ENCODE measurements at places on chromosomes 16 and 17.
A peak's percentile ranks its signal among the peaks of the same experiment; 100 is the strongest.

- DNase-seq, result peak; percentile 85
These were observed 14.5 kb downstream of the TUBG1 start for GRCh38 chr17:42623732-42624596.

DNA sequence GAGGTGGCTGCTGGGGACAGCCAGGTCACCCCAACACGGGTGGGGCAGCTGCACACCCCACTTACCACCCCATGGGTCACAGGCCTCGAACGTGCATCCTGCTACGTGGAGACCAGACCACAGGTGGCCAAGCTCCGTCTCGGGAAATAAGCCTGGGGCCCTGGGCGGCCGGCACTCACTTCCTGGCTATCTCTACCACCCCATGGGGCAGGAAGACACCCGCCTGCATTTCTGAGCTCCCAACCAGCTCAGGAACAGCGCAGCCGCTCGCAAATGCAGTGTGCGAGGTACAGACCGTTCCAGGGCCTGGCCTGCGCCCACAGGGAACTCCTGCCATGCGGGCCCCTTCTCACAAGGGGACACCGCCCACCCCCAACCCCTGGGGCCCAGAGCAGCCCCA lies 4.9 kb upstream of the GNG13 start:
- no peak for DNase-seq

- DNase-seq, result peak; percentile 36
These were observed at the start of gene ABCA6 for GRCh38 chr17:69141431-69142174. ABCA6 (minus strand) TSS chr17:69141895; CDS start chr17:69140703, 1,192 bp downstream.

DNA sequence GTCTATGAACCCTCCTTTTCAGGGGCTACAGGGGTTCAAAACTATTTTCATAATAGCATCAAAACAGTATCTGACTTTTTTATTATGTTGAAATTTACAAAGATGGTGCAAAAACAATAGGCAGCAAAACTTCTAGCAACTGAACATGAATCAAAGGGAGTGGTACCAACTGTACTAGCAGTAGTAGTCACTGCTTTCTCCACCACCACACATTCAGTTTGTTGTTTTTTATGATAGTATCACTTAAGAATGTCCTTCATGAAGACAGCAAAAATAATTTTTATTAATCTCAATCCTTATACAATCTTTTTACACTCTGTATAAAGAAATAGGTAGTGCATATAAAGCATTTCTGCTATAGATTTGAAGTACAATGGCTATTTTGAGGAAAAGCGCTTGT lies 47.6 kb downstream of the MED13 start:
- peak; percentile 61 for DNase-seq

DNA sequence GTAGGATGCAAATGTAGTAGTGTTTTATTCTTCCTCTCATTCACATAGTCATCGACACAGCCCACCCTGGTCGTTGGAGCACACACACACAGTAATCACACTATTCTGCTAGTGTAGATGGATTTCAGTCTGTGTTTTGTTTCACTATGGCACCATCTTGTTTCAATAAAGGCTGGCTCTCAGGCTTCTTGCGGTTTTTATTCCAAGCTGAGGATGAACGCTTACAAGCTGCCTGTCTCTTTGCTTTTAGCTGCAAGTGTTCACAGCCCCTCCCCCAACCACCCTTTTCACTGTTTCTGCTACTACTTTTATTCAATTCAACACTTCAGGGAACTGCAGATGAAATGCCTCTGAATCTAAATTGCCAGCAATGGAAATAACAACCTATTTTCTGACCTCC lies 140.9 kb upstream of the PMFBP1 start:
- no peak for DNase-seq

DNA sequence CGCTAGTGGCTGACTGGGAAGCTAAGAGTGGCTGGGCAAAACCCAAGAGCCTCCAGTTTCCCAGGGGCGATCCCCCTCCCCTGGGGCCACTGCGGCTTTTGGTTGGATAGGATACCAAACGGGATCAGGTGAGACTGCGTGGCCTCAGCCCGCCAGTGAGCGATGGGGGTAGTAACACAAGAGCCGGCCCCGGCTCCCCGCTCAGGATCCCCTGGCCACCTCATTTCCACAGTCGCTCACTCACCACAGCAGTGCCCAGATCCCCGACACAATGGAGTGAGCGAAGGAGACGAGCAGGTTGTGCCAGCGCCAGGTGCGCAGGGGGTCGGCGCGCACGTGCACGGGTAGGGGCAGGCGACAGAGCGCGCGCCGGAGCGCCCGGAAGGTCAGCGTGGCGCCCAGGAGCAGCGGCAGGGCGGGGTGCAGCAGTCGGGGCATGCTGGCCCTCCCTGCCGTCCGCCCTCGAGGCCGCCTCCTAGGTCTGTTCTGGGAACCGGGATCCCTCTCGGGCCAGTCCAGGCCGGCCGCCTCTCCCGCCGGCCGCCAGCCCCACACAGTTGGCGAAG lies 290 bp downstream of the TLCD1 start:
- DNase-seq, result peak; percentile 80

DNA sequence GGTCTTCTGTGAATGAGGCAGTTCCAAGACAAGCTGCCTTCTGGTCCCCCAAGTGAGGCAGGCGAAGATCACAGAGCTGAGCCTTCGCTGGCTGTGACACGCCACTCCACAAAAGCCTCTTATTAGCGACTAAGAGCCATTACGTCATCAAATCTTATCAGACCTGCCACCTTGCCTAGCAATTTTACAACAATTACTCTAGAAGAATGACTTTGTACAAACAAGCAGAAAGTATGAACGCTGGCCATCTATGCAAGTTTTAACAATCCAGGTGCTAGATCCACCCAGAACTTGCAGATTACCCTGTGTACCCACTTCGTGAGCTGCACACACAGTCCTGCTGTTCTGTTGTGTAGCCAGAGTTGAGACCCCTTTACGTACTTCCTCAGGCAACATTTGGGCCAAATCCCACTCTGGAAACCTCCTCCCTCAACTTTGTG lies 3.8 kb upstream of the ICAM2 start:
- DNase-seq, result no peak

DNA sequence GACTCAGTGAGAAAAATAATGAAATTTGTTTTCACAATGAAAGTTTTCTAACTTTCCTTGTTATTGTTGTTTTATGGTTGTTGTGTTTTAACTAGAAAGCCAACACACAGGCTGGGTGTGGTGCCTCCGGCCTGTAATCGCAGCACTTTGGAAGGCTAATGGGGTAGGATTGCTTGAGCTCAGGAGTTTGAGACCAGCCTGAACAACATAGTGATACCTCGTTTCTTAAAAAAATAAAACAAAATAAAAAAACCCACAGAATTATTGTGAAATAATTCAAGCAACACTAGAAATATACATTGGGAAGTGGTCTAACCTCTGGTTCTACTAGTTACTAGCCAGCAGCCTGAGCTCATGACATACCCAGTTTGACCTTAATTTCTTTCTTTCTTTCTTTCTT lies 630 bp downstream of the MILR1 start:
- DNase-seq, result no peak

DNA sequence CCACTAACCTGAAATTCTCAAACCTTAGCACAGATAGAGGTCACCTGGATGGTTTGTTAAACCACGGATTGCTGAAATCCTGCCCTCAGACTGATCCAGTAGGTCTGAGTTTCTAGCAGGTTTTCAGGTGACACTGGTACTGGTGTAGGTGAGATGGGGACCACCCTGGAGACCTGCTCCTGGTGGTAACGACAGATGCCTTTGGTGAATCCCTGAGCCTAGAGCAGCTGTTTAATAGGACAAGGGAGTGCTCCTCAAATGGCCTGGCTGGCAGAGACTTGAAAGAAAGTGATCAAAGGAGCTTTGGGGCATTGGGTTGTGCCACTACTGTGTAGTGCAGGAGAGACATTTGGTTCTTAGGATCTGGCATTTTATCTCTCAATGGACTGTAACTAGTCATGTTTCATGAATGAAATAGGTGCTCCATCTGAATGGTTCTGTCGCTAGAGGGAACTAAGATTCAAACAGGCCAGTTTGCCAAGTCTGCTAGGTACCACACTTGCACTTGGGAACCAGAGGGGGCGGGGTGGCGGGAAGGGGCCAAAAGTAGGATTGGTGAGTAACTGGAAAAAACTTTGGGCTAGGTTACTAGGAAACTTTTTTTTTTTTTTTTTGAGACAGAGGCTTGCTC lies 2.9 kb upstream of the IFI35 start:
- peak; percentile 73 for DNase-seq

DNA sequence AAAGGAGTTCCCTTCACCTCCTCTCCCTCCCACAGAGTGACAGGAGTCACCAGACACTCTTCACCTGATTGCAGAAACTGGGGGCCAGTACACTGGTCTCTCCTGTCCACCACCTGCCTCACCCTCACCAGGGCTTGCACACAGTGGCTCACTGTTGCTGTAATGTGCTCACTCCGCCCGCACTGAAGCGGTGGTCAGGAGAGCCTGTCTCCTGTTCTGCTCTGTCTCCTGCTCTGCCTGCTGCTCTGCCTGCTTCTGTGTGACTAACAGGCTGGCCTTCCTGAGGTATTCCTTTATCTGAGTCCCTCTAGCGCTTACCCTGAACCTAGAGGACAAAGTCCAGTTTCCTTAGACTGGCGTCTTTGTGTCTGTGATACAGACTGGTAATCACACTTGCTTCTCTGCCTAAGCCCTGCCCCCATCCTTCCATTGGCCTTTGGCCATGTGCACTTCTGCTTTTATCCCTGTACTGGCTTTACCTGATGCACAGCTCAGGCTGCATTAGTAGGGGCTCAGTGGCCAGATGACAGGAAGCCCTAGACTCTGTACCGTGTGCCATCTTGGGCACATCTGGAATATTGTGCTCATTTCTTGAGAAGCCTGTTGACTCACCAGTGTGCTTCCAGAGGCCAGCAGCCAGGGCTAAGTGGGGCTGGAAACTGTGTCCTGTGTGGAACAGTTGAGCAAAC lies 13.3 kb downstream of the PROCA1 start:
- DNase-seq, result no peak

- DNase-seq, result peak; percentile 94
These were observed 7.2 kb downstream of the SRCIN1 start for GRCh38 chr17:38598536-38598935.

DNA sequence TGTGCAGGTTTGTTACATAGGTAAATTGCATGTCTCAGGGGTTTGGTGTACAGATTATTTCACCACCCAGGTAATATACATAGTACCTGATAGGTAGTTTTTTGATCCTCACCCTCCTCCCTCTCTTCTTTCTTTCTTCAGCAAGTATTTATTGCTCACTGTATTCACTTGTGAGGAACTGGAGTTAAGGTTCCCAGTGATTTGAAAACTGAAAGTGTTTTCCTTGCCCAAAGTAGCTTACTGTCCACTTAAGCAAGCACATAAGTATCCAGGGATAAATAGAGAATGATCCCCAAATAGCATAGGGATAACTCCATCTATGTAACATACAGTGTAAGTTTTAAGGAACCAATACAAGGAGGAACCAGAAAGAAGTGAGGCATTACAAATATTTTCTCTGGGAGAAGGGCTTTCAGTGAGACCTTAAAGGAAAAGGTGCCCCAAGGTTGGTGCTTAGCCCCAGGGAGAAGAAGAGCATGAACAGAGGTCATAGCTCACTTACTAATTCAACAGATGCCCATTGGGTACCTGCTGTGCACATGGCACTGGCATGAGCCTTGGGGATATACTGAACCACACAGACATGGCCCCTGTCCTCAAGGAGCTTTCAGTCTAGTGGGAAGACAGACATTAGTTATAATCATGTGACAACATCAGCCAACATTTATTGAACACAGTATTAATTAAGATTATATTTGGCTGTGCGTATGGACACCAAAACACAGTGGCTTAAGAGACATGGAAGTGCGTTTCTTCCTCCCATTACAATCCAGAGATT lies 17.0 kb downstream of the MYL4 start:
- no peak for DNase-seq

DNA sequence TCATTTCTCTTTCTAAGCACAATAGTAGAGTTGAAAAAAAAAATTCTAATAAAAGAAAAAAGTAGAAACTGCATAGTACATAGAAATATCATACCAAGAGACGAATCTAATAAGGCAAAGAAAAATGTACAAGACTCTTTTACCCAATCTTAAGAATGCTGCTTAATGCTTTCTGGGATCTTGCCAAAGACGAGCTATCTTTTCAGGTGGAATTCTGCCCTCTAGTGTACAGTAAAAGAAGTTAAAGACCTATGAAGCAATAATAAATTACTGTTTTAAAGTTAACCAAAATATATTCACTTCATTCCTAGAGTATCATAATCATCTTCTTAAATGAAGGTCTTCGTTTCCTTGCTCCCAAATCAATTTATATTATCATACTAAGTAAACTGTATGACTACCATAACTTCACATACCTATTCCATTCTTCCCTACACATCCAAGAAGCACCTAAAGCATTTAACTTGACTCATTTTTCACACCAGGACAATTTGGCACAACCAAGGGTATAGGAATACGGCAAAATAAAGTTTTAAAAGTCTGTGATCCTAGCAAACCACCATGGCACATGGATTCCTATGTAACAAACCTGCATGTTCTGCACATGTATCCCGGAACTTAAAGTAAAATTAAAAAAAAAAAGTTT lies 47.7 kb downstream of the CFDP1 start:
- peak; percentile 85 for DNase-seq

DNA sequence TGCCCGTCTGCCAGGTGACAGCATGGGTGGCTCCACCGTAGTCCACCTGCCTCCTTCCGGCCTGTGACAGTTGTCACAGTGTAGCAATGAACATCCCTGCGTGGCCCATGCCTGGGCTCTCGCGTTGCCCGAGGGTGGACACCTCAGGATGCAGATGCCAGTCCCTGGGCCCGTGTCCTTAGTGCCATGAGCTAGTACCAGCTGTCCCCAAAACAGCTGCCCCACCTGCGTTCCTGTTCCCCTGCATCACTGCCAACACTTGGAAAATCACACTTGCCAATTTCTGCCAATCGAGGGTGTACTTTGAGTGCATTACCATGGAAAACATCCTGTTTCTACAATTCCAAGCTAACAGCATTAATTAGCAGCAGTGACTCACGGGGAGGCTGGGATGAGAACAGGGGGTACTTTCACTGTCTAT lies 9.0 kb upstream of the C16orf95 start:
- DNase-seq, result no peak

DNA sequence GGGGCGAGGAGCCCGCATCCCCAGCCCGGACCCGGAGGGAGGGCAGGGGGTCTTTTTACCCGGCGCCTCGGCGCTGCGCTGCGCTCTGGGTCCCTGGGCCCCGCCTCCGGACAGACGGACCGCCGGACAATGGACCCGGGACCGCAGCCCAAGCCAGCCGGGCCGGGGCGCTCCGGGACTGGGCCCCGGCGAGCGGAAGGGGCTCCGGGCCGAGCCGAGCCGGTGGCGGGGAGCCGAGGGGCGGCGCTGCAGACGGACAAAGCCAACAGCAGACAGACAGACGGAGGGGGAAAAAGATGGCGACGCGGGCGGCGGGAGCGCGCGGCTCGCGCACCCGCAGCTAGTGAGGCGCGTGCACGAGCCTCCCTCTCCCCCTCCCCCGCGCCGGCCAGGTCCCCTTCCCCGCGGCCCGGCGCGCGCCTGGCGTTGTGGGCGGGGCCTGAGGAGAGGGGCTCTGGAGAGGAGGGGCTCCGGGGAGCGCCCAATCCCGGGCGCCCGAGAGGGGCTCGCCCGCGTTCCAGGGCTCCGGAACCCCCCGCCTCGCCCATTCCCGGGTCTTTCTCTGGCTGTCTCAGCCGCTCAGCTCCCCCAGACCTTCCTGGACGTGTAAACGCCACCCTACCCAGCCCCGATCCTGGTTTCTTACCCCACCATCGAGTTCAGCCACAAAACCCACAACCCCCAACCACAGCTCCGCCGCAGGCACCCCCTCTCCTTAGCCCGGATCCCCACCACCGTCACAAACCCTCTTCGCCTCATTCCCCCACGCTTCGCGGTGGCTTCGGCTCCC lies at the start of gene ZNF821:
TSS of gene ZNF821 (minus strand) at position 334 of the 790 bp plus-strand sequence. CDS start 4,236 bp downstream, outside the sequence.
- DNase-seq, result peak; percentile 74

Measured in epithelial cell of esophagus (primary cell).